ENCODE measurements at places on chromosomes 5 and 9.

GRCh38 chr5:107541400-107541799 is 129.3 kb downstream of the EFNA5 start:
- no peak for DNase-seq

DNA sequence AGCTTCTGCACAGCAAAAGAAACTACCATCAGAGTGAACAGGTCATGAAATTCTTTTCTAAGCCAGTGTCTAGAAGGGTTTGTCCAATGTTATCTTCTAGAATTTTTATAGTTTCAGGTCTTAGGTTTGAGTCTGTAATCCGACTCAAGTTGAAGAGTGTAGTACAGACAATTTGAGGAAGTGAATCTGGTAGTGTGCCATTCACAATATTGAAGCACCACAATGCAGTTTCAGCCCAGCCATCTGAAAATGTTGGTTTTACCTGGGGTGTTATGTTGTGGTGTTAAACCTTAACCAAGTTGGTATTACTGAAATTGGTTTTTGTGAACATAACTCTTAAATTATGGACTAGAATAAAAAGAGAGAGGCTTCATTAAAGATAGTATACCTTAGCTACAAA is 77.2 kb downstream of the ADAMTS16 start:
- DNase-seq = no peak

DNA sequence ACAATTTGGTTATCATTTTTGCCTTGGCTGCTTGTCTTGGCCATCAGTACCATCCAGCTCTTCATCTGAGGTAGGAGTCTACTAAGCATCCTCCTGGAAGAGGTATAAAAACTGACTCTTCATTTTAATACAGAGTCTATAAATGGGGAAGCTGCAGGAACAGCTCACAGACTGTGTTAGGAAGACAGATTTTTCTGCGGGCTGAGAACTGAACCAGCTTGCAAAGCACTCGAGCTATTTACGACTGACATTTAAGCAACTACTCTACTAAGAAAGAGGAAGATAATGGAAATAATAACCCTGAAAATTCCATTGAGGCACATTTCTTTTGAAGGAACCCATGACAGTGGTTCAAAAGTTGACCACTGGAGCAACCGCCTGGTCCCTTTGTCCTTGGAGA is 314.5 kb upstream of the RFX3 start:
- DNase-seq = no peak

GRCh38 chr9:133489253-133490190 is 10.6 kb upstream of the SLC2A6 start:
- no peak for DNase-seq

GRCh38 chr5:170365011-170365410 is 24.2 kb downstream of the KCNMB1 start:
- no peak for DNase-seq

GRCh38 chr5:41517909-41518308 is 7.5 kb upstream of the PLCXD3 start:
- no peak for DNase-seq

Data from NCI-H1105 (cell line).